ENCODE measurements at places on chromosomes 5 and 9.

DNA sequence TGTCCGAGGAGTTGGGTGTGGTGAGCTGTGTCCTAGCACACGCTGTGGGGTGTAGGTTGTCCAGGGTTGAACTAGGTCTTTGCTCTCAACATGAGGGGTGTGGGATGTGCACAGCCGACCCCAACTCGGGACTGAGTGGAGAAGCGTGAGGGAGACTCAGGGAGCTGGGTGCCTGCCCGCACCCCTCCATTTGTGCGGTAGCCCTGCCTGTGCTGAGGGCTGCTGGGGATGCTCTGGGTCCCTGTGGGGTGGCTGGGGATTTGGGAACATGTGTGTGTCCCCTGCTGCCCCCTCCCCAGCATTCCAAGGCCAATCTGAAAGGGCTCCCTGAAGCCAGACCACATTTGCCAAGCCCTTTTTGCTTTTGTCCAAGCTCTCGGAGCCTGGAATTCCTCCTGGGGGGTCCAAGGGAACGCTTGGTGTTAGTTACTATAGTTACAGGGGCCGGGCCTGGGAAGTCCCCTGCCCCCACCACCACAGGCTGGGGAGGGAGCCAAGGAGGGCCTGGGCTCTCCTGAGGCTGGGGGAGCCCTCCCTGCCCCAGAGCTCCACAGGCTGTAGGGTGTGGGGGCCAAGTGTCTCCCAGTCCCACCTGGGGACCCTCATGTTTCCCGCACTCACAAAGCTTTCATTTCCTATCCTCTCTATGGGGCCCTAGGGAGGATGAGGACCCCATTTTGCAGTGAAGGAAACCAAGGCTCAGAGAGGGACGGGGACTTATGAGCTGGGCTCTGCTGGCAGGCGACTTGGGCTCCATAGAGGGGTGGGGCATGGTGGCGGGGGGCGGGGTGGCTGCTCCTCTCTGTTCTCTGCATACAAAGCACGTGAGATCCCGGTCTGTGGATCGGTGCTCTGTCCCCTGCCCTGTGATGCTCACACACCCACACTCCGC is 1.1 kb downstream of the CRB2 start:
- DNase-seq: no peak

GRCh38 chr9:23556459-23556858 is 269.6 kb downstream of the ELAVL2 start:
- DNase-seq: no peak

DNA sequence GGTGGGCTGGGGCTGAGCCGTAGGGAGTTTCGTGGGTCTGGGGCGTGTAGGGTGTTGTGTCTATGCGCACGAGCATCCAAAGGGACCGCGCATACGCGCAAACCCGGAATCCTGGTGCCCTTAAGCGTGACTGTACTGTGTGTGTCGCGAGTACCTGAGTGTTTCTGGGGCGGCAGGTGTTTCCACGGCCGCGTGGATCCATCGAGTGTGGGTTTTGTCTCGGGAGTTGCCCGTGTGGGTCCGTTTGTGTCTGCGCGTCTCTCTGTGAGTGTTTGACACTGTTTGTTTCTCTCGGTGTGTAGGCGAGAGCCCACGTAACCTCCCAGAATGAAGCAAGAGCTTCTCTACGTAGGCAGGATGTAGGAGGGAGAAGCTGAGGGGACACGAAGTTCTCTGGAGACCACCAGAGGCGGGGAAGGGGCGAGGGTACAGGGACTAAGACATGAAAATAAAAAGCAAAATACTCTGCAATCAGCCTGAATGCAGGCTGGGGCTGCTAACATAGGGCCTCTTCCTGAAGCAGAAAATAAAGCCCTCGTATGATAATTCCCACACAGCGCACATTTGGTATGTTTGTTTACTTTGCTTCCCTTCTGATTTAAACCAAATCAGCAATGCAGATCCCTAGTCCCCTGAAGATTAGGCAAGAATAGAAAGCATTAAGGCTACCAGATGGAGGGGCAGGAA is 588 bp upstream of the BRINP1 start:
- no peak for DNase-seq

DNA sequence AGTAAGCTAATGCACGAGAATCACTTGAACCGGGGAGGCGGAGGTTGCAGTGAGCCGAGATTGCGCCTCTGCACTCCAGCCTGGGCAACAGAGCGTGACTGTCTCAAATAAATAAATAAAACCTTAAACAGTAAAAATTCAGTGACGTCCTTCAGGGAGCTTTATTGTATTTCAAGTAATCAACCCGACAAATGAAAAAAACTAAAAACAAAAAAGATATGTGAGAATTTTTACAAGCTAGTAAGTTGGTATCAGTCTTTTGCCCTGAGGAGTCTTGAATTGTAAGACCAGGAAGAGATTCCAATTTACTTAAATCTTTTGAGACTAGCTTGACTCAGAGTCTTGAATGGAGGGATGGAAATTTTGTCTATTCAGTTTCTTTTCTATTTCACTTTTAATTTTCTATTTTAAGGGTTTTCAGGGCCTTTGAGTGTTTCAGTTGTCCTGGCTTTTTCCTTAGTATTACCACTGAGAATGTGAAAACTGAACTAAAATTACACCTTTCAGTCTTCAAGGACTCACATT is 126.0 kb upstream of the DHFR start:
- no peak for DNase-seq

- DNase-seq: no peak
Measured at GRCh38 chr9:137044502-137045177, 1.3 kb downstream of the NPDC1 start.

DNA sequence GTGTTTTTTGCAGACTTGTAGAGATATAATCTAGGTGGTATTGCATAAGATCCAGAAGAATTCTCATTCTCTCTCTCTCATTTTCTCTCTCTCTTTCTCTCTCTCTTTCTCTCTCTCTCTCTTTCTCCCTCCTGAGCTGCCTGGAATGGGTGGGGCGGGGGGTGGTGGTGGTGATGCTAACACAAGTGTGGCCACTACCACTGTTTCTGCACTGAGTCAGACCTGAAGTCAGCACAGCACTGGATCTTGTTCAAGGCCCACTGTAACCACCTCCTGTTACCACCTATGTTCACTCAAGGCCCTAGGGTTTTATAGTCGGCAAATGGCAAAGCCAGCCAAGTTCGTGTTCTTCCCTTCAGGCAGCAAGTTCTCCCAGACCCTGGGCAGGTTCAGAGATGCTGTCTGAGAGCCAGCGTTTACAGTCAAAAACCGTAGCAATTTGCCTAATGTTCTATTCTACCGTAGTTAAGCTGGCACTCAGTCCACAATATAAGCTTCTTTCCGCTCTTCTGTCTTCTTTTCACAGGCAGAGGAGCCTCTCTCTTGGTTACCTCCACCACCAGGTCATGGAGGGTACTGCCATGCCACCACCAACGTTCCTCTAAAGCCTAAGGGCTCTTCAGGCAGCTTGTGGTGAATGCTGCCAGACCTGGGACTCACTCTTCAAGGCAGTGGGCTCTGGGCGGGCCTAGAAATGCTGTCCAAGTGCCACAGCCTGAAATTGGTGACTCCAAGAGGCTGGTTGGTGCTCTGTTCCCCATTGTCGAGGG is 235.7 kb upstream of the PRR16 start:
- DNase-seq: no peak

- DNase-seq: no peak
Measured at GRCh38 chr5:119179857-119180641, 109.2 kb downstream of the DMXL1 start.

DNA sequence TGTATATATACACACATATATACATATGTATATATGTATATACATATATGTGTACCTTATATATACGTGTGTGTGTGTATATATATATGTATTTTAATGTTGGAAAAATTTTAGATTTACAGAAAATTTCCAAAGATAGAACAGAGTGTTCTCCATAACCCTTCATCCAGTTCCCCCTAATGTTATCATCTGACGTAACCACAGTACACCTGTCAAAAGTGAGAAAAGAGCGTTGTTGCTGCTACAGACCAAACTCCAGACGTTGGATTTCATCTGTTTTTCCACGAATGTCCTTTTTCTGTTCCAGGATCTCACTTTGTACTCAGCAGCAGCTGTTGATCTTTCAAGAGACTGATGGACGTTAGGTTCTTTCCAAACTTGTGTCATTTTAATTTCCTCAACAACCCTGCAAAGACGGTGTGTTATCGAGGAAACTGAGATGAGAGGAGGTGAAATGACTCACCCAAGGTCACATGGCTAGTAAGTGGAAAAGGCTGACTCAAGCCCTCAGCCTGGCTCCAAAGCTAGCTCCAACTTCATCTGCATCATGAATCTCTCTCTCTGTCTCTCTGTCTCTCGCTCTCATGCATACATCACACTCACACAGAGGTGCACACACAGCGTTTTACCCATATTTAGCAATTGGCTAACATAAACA is 17.0 kb upstream of the NTNG2 start:
- no peak for DNase-seq

GRCh38 chr9:124629600-124629999 is 122.4 kb upstream of the NR5A1 start:
- no peak for DNase-seq

DNA sequence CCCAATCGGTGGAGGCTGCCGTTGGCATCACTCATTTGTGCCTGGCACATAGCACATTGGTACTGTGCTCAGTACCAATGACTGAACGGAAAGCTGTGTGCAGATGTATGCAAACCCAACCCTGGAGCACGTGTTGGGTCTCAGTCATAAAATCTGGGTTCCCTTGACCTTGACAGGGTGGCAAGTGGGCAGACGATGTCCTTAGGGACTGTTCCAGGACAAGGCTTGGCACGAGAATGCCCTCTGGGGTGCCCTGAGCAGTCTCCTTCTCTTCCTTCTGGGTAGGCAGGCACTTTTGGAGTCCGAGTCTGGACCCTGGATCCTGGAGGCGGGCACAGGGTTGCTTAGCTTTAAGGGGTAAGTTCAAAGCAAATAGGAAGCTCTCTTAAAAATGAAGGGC is 75.8 kb downstream of the MACROH2A1 start:
- no peak for DNase-seq

DNA sequence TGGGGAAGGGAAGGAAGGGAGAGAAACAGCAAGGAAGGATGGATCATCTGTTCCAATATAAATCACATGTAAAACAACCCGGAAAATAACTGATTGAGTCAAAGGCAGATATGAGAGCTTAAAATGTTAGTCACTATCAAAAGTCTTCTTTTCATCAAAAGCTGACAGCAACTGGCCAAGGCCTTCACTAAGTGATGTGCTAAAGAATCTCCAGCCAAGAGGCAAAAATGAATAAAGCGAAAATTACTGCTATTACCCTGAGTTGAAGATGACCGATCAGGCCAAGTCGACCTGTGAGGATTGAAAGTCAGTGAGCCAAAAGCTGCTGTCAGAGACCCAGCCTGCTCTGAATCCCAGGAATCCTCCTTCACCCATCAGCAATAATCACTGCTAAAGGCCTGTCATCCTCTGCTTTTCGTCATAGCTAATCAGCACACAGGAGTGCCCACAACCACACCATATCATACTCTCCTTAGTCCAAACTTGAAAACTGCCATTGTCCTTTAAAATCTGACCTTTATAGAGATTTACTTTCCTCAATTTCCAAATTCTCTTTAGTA is 736.9 kb downstream of the TLE1 start:
- no peak for DNase-seq

- no peak for DNase-seq
Measured at GRCh38 chr9:85716031-85716877, 25.5 kb downstream of the AGTPBP1 start.

GRCh38 chr5:134174841-134175839 is 1.6 kb downstream of the SKP1 start:
- no peak for DNase-seq

DNA sequence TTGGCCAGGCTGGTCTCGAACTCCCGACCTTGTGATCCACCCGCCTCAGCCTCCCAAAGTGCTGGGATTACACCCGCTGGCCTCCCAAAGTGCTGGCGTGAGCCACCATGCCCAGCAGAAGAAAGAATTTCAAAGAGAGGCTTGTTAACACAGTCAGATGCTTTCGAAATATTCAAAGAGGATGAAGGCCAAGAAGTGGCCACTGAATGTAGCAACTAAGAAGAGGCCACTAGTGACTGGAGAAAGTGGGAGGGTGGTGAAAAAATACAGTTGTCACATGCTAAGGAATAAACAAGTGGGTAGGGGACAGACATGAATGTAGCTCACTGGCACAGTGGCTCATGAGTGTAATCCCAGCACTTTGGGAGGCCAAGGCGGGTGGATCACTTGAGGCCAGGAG is 13.0 kb upstream of the TPM2 start:
- DNase-seq: no peak

DNA sequence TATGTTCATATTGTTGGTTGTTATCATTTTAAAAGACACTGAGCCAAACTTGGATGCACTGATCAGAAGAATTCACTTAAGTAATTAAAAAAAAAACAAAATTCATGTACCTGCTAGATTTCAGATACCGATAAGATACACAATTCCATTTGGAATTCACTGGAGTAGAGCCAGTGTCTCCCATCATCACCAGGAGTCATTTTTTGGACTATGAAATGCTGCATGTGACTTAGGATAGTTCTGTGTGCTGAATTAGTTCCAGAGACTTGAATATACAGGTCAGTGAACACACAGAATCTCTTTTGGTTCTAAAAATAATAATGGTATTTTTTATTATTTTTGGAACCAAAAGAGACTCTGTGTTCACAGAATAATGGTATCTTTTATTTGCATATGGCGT is 482.6 kb upstream of the PIK3R1 start:
- DNase-seq: no peak

Measured in pulmonary artery endothelial cell (primary cell).